ENCODE measurements at places on chromosomes 1 and 21.
A peak's percentile ranks its signal among the peaks of the same experiment; 100 is the strongest.

DNA sequence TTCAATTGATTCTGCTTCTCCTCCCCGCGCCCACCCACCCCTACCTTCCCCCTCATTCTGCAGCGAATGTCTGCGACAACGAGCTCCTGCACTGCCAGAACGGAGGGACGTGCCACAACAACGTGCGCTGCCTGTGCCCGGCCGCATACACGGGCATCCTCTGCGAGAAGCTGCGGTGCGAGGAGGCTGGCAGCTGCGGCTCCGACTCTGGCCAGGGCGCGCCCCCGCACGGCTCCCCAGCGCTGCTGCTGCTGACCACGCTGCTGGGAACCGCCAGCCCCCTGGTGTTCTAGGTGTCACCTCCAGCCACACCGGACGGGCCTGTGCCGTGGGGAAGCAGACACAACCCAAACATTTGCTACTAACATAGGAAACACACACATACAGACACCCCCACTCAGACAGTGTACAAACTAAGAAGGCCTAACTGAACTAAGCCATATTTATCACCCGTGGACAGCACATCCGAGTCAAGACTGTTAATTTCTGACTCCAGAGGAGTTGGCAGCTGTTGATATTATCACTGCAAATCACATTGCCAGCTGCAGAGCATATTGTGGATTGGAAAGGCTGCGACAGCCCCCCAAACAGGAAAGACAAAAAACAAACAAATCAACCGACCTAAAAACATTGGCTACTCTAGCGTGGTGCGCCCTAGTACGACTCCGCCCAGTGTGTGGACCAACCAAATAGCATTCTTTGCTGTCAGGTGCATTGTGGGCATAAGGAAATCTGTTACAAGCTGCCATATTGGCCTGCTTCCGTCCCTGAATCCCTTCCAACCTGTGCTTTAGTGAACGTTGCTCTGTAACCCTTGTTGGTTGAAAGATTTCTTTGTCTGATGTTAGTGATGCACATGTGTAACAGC lies 339.9 kb downstream of the NTNG1 start:
- DNase-seq = no peak

DNA sequence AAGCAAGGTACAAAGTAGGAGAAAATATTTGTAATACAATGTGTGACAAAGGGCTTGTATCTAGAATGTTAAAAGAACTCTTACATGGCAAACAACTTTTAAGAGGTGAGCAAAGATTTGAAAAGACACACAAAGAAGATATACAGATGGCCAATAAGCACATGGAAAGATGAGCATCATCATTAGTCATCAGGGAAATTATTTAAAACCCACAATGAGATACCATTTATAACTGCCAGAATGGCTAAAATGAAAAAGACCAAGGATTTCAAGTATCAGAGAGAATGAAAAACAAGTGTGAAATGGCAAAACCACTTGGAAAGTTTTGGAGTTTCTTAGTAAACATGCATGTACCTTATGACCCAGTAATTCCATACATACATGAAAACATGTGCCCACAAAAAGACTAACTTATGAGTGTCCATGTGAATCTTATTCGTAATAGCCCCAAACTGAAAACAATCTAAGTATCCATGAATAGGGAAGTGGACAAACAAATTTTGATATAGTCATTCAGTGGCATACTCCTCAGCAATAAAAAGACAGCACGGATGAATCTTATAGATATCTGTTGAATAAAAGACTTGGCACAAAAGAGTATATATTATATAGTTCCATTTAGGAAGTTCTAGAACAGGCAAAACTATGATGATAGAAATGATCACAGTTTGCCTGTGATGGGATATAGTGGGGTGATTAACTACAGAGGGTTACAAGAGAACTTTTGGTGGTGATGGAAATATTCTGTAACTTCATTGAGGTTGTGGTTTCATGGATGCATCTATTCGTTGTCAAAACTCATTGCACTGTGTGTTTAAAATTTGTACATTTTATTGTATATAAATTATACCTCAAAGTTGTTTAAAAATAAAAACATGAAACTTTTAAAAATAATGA lies 82.0 kb downstream of the DISP1 start:
- DNase-seq = no peak

GRCh38 chr1:207605444-207606361 lies 39.2 kb upstream of the CR1L start:
- DNase-seq = no peak

GRCh38 chr1:37250371-37250770 lies 216.1 kb upstream of the GRIK3 start:
- no peak for DNase-seq

DNA sequence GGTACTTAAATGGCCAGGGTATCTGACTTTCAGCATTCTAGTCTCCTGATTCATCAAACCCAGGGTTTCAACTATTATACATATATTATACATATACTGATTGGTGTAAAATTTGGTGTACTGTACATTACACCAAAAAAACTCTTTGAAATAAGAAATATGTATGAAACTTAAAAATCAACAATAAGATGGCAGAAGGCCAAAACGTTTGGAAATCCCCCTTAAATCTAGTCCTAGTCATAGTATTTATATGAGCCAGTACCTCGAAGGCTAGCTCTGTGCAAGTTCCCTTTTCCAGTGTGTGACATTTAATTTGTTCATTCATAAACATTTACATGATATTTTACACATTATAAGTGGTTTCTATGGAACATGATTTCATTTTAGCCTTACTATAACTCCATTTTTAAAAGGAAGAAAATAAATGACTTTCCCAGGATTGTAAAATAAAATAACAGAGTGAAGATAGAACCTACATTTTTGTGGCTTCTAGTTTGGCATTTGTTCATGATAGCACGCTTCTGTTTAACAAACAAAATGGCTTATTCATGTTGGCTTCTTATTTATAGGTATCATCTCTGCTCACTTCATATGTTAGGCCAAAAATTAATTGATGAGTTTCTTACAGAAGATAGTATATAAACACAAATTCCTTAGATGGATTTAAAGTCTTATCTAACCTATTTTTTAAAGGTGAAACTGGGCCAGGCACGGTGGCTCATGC lies 18.8 kb upstream of the ZNF281 start:
- DNase-seq = no peak

- DNase-seq = no peak
These were observed 1.2 kb downstream of the RERE start for GRCh38 chr1:8816264-8816663.

- DNase-seq = no peak
These were observed 39.6 kb upstream of the KDM4A start for GRCh38 chr1:43610339-43610738.

GRCh38 chr1:228472655-228473054 lies 14.5 kb upstream of the RNF187 start:
- DNase-seq = no peak

GRCh38 chr1:21691739-21692138 lies 22.6 kb upstream of the RAP1GAP start:
- no peak for DNase-seq

DNA sequence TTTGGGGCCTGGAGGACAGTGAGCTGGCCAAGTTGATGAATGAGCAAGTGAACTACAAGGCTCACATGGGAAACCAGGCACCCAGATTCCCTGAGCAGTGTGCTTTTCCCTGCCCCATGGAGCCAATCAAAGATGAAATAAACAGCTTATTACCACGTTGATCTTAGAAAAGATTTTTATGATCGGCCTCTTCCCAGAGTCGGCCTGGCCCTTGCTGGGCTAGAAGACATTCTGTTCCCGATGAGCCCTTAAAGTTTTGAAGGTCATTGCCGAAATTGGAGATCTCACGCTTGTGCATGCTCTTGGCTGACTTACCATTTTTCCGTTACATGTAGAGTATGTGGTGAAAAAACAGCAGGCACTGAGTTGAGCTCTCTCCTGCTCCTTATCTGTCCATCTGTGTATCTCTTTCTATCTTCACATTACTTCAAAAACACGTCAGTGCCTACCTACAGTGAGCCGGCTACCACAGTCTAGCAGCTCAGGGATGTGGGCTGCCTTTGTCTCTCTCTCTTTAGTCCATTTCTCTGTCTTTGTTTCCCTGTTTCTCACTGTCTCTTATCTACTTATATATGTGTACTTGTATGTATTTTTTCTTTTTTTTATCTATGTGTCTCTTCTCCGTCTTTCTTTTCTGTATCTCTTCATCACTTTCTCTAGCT lies 248.8 kb upstream of the USP24 start:
- DNase-seq = no peak

GRCh38 chr1:40633931-40634376 lies 31.5 kb downstream of the RIMS3 start:
- DNase-seq = no peak

- no peak for DNase-seq
These were observed 75.5 kb downstream of the SETD4 start for GRCh38 chr21:35984654-35985361.

DNA sequence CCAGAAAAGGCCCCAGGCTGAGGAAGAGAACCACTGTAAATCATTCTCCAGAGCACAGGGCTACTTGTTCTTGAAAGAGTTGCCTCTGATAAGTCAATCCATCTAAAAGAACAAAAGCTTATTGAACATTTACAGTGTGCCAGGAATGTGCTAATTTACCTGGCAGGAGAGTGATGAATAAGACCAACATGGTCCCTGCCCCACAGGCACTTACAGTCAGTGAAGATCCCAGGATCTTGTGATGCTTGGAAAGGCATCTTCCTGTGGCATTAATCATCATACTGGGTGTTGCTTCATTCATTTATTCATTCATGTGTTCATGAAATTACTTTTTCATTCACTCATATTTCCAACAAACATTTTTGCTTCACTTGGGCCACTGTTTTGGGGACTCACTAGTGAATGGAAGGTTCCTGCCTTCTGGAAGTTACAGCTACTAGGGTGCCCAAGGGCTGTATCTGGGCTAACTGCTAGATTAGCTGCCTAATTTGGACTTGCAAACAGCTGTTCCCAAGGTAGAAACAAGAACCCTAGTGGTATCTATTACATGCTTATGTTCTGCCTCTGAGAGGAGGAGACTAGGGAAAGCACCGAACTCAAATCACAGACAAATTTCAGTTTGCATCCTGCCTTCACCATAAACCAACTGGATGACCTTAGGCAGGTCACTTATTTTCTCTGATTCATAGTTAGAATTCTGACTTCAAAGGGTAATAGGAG lies 133.5 kb downstream of the CLIC6 start:
- DNase-seq = no peak

- no peak for DNase-seq
These were observed 53.9 kb downstream of the COQ8A start for GRCh38 chr1:226993814-226994585.

- no peak for DNase-seq
These were observed 561 bp downstream of the KIF2C start for GRCh38 chr1:44740179-44740617.

DNA sequence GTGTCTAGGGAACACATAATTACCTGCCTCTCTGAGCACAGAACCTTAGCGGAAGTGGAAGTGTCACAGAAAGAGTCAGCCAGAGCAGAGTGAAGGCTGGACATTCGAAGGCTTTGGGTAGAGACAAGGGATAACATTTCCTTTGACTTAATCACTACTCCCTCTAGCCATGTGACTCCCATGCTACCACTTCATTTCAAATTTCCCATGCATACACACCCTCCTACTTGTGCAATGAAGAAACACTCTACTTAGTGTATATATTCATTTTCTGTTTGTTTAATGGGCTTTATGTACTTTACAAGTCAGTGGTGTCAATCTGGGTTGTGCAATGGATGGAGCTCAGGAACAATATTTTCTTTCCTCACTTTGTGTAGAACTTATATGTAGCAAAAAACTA lies 6.9 kb downstream of the ANKRD35 start:
- no peak for DNase-seq

DNA sequence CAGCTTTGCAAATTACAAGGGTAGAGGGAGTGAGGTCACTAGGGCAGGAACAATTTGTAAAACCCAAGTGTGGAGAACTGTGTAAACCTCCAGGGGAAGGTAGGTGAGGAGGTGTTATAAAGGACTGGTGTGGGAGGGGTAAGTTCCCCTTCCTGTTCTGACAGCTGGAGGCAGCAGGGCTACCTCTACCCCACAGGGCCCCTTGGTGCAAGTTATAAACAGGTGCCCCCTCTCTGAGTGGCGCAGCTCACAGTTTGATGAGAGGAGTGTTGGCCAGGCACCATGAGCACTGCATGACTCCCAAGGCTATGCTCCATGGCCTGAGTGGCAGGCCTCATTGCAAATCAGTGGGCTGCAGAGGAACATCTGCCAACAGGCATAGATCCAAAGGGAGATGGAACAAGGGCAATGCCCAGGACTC lies 41.0 kb downstream of the MFSD2A start:
- DNase-seq = peak; percentile 25

DNA sequence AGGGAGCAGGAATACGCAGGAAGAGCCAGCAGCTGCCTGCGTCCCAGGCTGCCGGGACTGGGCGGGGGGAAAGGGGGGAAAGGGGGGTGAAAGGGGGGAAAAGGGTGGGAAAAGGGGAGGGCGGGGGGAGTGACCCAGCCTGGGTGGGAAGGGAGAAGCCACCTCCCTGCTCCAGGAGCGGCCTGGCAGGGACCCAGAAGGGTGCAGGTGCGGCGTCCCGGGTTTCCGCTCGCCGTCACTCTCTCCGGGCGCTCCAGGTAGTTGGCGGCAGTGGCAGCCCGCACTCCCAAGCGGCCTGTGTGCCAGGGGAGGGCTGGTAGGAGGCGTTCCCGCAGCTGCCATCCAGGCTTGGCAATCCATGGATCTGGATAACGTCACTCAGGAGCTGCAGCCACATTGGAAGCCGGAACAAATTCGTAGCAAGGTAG lies 141.0 kb upstream of the NGF start:
- no peak for DNase-seq

DNA sequence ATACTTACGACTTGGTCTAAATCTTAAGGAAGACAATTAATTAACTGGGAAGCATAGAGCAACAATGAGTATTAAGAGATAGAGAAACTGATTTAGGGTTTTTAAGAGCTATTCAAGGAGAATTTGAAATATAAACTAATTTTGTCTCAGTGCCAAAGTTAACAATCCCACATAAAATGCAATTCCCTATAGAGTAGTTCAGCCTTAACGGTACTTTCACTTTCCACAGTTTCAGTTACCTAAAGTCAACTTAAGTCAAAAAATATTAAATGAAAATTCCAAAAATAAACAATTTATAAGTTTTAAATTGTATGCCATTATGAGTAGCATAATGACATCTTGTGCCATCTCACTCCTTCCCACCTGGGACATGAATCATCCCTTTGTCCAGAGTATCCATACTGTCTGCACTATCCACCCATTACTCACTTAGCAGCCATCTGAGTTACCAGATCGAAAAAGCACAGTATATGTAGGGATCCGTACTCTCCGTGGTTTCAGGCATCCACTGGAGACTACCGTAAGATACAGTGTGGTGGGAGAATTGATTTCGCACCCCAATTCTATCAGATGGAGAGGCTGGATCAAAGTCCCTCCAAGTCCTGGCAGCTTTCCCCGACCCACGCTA lies 4.8 kb upstream of the SARS1 start:
- no peak for DNase-seq

GRCh38 chr1:204972426-204972825 lies 70.6 kb upstream of the CNTN2 start:
- no peak for DNase-seq

GRCh38 chr1:102186536-102186935 lies 189.8 kb upstream of the OLFM3 start:
- DNase-seq = no peak
